ENCODE measurements at places on chromosomes 11 and 22.

DNA sequence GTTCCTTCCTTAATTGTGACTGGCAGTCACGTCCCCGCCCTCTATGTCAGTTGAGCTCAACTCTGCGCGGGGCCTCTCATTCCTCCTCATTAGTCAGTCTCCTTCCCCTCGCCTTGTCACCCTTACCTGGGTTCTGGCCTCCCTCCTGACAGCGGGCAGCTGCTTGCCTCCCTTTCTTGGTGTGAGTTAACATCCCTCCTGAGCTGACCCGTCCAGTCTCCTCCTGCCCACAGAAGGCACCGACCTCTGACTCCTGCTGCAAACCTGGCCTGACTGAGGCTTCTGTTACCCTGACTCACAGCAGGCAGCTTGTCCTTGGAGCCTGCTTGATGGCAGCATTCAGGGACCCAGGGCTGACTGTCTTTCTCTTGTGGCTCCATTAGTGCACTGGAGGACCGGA is 45.2 kb downstream of the GRIK4 start:
- DNase-seq = no peak

DNA sequence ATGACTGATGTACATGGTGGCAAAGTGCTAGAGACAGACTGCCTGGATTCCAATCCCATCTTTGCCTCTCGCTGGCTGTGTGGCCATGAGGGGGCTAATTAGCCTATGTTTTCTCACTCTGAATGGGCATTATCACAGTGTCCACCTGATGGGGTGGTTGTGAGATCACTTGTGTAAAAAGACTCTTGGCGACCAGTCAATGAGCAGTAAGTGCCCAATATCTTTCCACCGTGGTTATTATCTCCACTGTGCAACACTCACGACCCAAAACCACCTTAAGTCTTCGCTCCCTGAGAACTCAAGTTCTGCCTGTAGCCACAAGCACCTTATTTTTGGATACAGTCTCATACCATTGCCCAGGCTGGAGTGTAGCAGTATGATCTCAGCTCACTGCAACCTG is 52.1 kb downstream of the PLEKHA7 start:
- DNase-seq = no peak

DNA sequence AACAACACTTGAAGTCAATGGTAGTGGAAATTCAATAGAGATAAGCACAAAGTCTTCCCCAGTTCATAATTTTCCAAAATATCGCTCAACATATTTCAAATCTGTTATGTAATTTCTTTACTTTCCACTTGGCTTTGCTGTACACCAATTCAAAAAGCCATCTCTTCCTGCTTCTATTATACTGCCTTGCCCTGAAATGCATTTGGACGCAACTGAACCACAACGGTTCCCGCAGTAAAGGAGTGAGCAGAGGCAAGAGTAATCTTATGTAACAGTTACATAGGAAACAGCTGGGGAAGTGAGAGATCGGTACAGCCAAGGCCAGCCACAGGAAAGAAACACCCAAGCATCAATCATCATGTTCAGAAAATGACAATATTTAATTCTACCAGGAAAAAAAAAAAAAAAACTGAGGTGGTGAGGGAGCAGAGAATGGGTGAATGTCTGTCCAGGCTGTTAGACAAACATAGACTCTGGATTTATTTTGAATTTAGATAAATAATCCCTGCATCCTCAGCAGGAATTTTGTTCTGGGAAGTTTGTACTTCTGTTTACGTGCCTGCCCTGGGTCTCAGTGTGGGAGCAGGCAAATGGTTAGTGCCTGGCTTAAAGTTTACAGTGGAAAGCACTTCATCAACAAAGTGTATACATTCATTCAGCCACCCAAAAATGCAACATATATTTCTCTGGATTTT is 392.2 kb downstream of the ETS1 start:
- DNase-seq = no peak

DNA sequence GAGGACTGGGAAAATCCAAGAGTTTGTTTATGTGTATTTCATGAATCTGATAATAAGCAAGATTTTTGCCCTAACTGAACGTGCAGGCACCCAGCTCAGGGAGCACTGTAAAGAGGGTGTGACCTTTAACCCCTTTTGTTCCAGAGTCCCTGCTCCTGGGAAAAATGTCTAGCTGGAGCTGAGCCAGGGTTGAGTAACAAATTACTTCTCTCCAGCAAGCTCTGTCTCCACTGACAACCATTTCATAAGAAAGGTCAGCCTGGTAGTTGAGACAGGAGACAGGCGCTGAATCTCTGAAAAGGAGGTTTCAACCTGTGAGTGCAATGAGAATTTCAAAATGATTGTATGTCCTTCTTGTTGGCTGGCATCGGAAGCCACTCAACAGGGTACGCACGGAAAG is 156.4 kb upstream of the NARS2 start:
- DNase-seq = no peak

- DNase-seq = no peak
Measured at GRCh38 chr22:43974028-43974545, 18.8 kb downstream of the SAMM50 start.

- no peak for DNase-seq
Measured at GRCh38 chr11:75801362-75802020, 13.5 kb upstream of the UVRAG start.

DNA sequence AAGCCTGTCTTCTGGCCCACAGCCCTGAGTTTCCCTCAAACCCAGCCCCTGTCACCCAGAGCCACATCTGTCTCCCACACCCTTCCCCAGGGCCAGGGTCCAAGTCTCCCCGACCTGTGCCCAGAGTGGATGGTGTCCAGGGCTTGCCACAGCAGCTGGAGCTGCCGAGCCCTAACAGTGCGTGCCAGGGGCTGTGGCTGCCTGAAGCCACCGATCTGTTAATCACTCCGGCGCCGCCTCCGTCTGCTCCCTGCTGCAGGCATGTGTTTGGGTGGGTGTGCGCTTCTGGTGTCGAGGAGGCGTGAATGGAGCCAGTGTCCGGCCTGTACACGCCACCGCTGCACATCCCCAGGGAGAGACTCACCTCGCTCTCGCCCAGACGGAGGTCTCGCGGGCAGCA is 26.1 kb downstream of the SHISAL1 start:
- no peak for DNase-seq

DNA sequence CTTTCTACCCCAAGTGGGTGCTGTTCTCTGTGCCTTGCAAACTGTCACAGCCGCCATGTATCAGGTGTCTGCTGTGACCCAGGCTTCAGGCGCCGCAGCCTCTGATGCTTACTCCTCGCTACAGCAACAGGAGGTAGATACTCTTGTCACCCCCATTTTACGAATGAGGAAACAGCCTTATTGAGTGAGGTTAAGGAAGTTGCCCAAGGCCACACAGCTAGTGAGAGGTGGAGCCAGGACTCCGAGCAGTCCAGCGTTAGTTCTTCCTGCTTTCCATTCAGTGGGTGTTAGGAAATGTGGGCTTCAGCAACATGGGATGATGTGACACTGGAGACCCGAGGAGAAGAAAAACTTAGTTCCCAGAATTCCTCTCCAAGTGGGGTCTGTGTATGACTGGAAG is 14.3 kb downstream of the RNF215 start:
- no peak for DNase-seq

DNA sequence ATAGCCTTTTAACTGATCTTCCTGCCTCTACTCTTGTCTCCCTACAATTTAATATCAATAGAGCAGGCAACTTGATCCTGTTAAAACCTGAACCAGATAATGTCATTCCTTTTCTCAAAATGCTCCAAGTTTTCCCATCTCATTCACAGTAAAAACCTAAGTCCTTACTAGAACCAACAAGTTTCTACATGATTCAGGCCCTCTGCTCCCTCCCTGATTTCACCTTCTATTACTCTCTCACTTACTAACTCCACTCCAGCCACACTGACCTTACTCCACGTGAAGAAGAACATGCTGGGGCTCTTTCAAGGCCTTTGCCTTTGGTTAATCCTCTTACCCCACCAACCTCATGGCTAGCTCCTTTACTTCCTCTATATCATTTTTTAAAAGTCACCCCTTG is 71.1 kb downstream of the PRCP start:
- no peak for DNase-seq

- no peak for DNase-seq
Measured at GRCh38 chr11:47478651-47479329, 29.9 kb upstream of the RAPSN start.

GRCh38 chr11:101008961-101009689 is 120.5 kb downstream of the PGR start:
- no peak for DNase-seq

DNA sequence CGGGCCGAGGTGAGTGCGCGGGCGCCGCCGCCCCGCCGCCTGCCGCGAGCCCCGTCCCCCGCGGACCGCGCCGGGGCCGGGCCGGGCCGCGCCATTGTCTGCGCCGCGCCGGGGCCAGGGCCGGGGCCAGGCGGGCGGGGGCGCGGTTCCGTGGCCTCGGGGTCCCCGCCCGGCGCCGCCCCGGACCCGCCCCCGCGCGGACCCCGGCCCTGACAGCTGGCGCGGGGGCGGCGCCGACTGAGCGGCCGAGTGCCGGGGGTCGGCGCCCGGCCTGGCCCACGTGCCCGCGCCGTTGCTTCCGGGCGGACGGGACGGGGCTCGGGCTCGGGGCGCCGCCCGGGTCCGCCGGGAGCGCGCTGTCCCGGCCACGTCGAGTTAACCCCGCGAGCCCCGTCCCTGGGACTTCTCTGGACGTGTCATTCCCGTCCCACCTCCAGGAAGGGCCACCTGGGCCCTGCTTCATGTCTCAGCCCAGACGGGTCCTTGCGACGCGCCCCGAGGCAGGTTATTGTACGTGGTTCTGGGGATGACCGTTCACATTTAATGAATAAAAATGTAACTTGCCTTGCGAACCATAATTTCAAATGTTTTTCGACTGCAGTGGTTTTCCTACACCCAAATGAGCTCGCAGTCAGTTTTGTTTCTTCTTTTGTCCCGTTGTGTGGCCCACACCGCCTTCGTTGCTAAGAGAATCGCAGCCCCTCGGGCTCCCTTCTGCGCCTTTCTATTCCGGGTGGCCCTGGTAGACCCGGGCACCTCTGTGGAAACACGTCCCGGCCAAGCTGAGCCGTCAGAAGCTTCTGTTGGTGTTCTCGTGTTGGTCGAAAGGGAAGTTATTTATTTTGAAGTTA is 562 bp downstream of the ZBED4 start:
- no peak for DNase-seq

DNA sequence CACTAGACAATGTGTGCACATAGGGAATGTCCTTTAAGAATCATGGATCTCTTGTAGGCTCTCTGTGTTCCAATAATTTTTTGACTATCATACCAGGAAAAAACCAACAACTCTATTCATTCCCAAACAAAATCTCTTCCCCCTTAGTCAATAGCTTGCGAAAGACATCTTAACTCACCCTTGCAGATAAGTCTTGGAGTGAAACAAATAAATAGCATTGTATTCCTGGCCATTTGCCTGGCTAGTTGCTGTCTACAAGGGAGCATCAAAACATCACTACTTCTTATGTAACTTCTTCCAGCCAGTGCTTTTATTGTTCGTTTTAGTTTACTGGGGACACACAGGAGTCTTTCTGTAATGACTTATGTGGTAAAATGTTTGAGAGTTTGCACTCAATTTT is 29.4 kb downstream of the SCN3B start:
- DNase-seq = no peak

DNA sequence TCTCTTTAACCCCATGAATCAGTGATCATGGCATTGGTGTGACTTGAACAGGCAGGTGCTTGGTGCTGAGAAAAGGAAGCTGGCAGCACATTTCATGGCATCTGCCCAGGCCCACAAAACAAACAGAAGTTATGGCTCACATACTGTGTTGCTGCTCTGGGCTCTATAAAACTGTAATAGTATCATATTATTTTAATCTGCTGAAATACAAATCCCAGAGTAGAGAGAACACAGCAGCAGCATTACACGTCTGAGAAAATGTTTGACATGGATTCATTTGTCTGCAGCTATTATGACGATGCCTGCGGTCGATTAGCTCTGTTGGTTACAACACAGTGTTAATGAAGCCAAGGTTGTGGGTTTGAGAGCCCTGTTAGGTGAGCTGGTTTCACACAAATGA is 80.8 kb downstream of the ALX4 start:
- DNase-seq = no peak

GRCh38 chr11:115672412-115672811 is 168.2 kb upstream of the CADM1 start:
- no peak for DNase-seq

DNA sequence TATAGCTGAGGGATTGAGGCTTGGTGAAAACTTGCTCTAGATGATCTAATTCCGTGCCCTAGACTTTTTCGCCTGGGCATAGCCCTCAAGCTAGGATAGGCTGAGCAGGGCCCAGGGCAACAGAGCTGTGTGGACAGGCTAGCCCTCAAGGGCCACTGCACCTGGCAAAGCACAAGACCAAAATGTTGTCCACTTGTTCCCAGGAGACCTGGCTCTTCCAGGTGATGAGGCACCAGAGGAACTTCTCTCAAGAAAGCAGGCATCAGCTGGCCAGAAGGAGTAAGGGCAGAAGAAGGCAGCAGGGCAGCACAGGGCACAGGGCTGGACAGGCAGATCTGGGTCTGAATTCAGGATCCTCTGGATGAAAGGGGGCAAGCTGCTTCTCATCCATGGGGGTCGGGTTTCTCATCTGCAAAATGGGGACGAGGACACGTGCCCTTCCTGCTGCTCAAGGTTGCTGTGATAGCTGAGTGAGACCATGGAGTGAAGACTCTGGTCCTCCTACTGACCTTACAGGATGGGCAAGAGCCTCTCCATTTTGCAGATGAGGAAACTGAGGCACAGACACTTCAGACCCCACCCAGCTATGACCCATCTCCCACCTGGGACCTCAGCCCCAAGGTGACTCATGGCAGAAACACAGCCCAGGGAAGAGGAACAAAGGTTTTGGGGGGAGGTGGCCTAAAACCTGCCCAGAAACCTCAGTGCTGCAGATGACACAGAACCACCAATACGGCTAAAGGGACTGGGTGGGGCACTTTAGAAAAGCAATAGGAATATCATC is 42.2 kb upstream of the PRDM11 start:
- no peak for DNase-seq

DNA sequence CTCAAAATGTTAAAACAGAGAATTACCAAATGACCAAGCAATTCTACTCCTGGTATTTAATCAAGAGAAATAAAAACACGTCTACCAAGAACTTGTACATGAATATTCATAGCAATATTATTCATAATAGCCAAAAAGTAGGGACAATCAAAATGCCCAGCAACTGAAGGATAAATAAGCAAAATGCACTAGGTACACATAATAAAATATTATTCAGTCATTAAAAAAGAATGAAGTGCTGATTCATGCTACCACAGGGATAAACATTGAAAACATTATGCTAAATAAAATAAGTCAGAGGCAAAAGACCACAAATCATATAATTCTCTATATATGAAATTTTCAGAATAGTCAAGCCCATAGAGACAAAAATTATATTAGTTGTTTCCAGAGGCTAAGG is 24.8 kb downstream of the ARHGAP32 start:
- DNase-seq = no peak

All from activated T-cell treated with anti-CD3 and anti-CD28 coated beads for 4 hours (primary cell).